ENCODE measurements at places on chromosomes 11 and 22.

- DNase-seq: no peak
Measured at GRCh38 chr11:66950112-66950535, 8.1 kb downstream of the PC start.

DNA sequence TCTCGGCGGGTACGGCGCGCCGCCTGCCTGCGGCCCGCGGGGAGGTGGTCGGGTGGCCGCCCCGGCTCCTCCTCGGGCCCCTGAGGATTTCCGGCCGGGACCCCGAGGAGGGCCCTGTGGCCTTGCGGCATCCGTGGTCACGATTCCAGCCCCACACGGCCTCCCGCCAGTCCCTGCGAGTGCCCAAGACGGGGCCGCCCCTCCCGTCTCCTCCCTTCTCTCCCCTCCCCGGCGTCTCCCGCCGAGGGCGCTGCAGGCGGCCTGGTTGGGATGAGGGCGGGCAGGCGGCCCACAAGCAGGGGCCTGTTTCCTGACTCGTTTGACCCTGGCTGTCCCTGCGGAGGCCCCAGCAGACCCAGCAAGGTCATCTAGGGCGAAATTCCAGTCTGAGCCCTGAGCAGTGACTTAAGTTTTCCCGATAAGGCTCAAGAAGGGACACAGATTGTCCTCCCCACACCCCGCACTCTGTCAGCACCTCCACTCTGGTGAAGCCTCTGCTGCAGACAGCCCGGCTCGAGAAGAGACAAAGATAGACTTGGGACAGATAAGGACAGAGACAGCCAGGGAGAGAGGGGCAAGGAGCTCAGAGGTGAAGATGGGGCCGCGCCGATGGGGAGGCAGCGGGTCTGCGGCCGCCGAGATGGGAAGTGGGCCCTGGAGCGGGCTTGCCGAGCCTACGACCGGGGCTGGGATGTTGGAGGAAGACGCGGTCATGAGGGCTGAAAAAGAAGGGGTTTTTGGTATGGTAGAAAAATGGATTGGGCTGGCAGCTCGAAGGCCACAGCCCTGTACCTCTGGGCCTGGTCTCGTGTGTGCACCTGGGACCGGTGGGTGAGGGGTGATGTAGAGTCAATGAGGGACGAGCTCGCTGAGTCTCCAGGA lies 95.0 kb downstream of the SWAP70 start:
- DNase-seq: peak; percentile 56

DNA sequence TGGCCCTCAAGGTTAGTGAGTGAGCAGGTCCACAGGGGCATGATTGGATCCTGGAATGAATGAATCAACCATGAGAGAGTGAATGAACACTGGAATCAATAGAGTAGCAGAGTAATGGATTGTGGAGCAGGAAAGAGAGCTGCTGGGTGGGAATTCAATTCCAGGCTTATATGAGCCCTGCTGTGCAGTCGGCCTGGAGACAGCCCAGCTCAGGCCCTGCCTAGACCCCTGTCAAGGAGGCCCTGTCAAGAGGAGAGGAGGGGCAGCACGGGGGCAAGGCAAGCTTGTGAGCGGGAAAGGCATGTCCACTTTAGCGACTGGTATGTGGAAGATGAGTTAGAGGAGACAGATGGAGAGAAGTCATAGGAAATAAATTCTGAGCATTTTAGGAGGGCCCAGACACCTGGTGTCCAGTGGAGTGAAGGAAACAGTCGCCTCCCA lies 1.3 kb upstream of the FOLR1 start:
- no peak for DNase-seq

GRCh38 chr11:114075891-114076441 lies 16.5 kb downstream of the ZBTB16 start:
- DNase-seq: no peak

GRCh38 chr11:131894615-131895544 lies 524.5 kb downstream of the NTM start:
- DNase-seq: no peak

DNA sequence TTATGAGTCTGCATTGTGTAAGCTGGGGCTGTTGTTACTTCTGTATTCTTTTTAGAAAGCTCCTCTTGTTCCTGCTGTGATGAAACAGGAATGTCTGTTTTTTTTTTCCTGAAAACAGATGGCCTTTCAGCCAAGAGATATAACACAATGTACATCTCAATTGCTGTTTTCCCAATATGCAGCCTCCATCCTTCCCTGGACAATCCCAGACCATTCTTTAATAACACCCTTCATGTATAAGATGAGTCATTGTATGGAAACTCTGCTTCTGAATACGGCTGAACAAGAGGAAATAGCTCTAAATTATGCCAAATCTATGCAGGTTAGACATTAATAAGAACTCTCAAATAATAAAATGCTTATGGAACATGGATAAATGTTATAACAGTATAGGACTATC lies 60.2 kb upstream of the LRRC4C start:
- no peak for DNase-seq

DNA sequence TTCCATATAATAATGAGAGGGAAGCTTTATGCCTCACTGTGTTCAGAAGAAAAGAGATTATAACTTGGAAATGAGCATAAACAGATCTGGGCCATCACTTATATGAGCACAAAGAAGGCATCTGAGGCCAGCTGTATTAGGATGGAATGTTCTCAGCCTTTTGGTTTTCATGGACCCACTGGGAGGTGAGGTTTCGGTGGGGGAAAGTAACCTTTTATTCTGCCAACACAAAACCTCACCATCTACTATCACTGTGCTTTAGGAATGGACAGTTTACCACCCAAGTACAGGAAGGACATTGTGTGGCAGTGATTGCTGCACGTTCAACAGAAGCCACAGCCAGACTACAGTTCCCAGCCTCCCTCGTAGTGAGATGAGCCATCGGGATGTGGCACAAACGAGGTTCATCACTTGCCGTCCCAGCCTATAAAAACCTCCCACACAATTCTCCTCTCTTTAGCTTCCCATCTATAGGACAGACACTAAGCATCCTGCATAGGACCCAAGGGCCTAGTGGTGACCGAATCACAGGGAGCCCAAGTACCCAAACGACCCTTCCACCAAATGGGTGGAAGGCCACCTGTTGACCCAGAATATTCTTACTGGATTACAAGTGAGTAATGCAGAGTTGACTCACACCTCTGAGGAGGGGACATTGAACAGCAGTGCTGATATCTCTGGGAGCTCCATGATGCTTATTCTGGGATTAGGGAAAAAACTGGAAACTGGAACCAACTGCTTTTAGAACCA lies 121.5 kb upstream of the RAG2 start:
- DNase-seq: no peak

DNA sequence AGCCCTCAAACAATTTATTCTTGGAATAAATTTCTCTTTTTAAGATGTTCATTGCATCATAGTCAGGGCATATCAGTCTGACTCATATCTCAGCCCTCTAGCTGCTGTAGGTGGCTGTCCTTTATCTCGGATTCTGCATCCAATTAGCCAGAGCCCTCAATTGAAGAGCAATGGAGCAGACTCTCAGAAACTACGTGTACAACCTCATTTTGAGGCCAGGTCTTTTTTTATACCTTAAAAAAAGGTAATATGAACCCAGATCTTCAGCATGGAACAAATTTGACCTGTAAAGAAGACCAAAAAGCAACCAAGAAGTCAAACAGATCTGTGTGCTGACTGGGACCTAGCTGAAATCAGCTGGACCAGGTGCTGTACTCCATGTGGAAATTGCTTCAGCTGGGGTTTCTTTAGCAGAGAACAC lies 8.7 kb downstream of the OR52A5 start:
- DNase-seq: no peak

GRCh38 chr11:134612140-134613030 lies 200.3 kb upstream of the B3GAT1 start:
- DNase-seq: no peak

- DNase-seq: no peak
Measured at GRCh38 chr11:2132874-2133240, 6.3 kb downstream of the IGF2 start.

DNA sequence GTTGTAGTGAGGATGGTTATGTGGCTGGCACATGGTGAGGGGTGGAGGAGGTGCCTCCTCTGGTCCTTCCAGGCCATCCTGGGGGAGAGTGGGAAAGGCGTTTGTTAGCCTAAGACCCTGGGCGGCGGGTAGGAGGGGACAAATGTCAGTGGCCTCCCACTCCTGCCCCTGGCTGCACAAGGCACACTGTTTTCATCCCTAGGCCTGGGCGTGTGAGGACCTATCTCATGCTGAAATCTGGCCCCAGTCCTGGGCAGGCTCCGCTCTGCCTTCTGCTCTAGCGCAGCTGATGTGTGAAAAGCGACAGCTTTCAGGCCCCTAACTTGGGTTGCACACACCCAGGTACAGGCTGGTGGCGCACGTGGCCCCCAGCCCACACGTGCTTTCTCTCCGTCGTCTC lies 32.1 kb downstream of the DAGLA start:
- no peak for DNase-seq

- DNase-seq: no peak
Measured at GRCh38 chr22:29197096-29197495, 8.6 kb upstream of the EMID1 start.

GRCh38 chr11:27619039-27619574 lies 81.1 kb downstream of the BDNF start:
- DNase-seq: no peak

DNA sequence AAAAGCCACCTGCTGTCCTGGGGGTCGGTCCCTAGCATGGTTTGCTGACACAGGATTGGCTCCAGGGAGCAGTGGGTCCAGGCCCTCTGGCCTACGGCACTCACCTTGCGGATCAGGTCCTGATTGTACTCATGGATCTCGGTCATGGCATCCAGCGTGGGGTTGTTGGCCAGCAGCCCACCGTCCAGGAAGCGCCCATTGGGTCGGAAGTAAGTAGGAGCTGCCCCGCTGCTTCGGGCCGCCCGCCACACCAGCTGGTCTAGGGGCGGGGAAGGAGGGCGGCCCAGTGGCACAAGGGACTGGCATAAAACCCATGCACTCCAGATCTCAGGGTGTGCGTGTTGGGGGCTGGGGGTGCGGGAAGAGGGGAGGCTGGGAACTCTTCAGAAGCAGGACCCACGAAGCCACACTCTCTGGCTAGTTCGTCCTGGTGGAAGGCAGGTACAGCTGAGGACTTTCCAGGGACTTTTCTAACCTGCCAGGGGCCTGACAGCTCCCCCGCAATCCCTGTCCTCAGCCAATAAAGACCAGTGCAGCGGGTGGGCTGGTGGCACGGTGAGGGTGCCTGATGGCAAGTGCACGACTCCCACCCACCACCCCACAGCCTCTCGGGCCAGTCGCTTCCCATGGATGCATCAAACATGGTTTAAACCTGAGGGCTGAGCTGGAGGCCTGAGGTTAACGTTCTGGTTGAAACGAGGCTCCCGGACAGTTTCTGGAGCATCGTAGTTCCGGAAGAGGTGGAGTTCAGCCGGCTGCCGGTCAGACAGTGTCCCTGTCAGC lies 5.1 kb upstream of the BAIAP2L2 start:
- no peak for DNase-seq

- DNase-seq: no peak
Measured at GRCh38 chr11:8062781-8063257, 18.2 kb upstream of the TUB start.

GRCh38 chr11:118007040-118007439 lies 20.8 kb downstream of the IL10RA start:
- DNase-seq: no peak

DNA sequence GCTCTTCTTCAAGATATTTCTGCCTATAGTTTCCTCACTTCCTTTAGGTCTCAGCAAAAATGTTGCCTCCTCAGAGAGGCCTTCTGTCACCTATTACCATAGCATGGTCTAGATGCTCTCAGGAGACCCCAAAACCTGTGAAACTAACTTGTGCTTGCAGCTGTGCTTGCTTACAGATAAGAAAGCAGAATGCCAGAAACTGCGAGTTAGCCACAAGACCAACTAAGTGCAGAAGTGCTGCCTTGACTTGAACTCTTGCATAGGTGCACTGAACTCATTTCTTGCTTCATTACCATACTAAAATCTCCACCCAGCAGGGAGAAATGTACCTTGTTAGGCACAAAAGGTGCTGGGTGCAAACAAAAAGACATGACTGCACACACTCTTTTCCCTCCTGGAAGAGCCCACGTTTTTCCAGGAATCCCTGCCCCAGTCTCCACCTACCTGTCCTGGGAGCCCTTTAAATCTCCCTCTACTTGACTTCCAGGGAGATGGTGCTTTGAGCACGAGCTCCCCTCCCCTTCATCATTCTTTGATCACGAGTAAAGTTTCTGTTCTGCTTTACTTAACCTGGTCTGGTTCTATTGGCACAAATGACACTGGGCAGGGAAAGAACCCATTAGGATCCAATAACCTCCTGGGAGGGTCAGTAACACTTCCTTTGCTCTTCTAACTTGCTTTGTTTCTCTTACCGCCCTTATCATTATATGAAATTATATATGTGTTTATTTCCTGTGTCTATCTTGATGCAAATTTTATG lies 137.7 kb upstream of the DDI1 start:
- no peak for DNase-seq

- no peak for DNase-seq
Measured at GRCh38 chr22:43088627-43088983, 586 bp downstream of the TTLL1 start.

DNA sequence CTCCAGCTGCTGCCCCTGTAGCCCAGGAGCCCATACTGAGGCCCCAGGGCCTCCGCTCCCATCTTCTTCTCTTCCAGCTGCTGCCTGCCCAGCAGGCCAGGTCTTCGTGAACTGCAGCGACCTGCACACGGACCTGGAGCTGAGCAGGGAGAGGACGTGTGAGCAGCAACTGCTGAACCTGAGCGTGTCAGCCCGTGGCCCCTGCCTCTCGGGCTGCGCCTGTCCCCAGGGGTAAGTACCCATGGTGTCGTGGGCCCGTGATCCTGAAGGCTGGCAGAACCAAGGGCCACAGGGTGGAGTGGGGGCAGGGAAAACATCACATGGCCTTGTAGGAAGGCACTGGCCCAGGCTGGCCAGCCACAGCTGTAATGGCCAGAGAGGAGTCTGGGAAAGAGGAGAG lies 31.2 kb downstream of the OTOG start:
- DNase-seq: no peak

GRCh38 chr11:32469791-32470190 lies 34.5 kb upstream of the WT1 start:
- no peak for DNase-seq

GRCh38 chr11:12767027-12767426 lies 92.8 kb downstream of the TEAD1 start:
- DNase-seq: no peak

DNA sequence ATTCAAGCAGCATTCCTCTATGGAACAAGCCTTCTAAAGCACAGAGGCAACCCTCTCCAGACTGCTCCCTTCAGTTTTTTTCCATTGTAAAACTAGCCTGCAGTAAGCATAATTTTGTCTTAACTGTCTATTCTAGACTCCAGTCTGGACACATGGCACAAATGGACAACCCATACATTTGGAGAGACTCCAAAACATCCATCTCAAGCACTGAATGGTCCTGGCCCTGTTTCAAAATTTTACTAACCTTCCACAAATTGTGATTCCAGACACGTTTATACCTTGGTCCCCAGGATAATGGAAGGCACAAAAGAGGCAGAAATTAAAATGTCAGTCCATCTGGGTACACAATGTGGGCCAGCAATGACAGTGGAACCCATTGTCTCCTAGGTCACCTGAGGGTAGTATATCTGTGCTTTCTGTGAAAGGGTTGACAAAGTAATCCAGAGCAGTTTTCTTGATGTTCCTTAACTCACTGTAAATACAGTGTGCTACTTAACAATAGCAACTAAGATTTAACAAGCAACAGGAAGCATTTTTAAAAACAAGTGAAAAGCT lies 16.2 kb upstream of the SESN3 start:
- DNase-seq: no peak

GRCh38 chr11:113176599-113177360 lies 137.6 kb upstream of the TTC12 start:
- no peak for DNase-seq

- DNase-seq: no peak
Measured at GRCh38 chr11:7546324-7546791, 32.6 kb downstream of the PPFIBP2 start.

All from GM19239 (cell line).